NCI-H146 (cell line): ENCODE measurements at places on chromosomes 2 and 18.
A peak's percentile ranks its signal among the peaks of the same experiment; 100 is the strongest.

GRCh38 chr2:110678457-110679336 is 834 bp upstream of the BUB1 start:
- DNase-seq = peak; percentile 57

- DNase-seq = no peak
Measured at GRCh38 chr2:2184549-2185249, 146.4 kb downstream of the MYT1L start.

GRCh38 chr2:736939-737338 is 59.7 kb upstream of the TMEM18 start:
- no peak for DNase-seq

- DNase-seq = no peak
Measured at GRCh38 chr2:107062173-107062572, 176.2 kb upstream of the ST6GAL2 start.

GRCh38 chr18:74316257-74317170 is 875 bp downstream of the C18orf63 start:
- no peak for DNase-seq

- DNase-seq = no peak
Measured at GRCh38 chr2:38056216-38056615, 19.7 kb downstream of the CYP1B1 start.

DNA sequence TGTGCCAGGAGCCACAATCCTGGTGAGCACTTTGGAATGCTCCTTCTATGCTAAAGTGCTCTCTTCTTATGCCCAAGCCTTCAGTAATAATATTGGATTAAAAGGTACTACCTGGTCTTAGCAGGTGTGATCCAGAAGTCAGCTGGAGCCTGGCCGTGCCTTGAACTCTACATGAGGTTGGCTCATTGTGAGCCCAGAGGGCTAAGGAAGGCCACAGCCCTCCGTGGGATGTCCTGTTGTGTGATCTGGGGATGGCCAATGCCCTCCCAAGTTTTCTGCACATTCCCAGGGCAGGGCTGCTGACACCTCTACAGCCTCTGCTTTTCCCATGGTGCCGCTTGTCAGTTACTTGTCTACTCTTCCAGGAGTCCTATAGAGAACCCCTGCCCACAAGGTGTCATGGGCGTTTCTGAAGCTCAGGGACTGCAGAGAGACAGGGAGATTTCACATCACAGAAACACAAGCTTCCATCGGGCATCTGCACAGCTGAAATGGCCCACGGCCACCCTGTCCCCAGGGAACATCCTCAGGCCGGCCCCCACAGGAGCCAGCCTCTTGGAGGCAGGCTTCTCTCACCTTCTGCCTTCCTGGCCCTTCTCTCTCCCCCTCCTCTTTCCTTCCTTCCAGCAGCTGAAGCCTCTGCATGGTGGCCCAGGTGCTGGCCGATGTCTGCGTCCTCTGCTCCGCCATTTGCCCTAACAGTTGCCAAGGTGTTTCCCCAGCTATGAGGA is 27.3 kb upstream of the GPR55 start:
- no peak for DNase-seq

- no peak for DNase-seq
Measured at GRCh38 chr2:184346338-184346862, 251.9 kb upstream of the ZNF804A start.

- peak; percentile 89 for DNase-seq
Measured at GRCh38 chr2:44479127-44479887, 117.6 kb downstream of the CAMKMT start.

- no peak for DNase-seq
Measured at GRCh38 chr2:100408104-100408503, 9.4 kb downstream of the CHST10 start.

DNA sequence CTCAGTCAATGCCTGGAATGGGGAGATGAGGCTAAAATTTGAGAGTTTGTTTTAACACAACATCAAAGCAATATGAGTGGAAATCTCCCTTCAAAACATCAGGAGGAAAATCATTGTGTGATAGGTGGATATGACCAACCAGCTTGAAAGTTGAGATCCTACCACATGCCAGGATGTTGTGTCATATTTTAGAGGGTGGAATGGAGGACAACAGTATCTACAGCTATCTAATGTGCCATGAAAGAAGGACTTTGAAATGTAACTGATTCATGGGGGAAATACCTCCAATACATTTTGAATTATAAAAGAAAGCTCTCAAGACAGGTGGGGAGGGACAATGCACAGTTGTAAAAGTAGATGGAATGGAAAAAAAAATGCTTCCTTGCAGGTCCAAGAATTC is 87.8 kb downstream of the SP100 start:
- DNase-seq = no peak

DNA sequence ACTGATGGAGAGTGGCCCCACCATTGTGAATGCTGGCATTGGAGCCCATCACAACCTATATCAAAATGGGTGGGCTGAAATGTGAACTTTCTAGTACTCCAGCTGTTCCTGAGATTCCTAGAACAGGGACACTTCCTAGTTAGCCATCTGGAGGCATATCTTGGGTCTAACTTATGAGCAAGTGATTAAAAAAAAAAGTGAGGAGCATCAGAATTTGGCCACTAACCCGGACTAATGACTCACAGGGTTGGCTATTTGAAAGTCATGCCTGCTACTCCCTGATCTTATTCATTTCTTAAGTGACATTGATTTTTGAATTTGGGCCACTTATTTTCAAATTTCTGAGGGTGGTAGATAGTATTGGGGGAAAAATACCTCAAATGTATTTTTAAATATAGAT is 216.6 kb downstream of the HRH4 start:
- no peak for DNase-seq

GRCh38 chr2:103401621-103402020 is 639.8 kb downstream of the TMEM182 start:
- DNase-seq = no peak

- DNase-seq = no peak
Measured at GRCh38 chr2:239318151-239318611, 82.6 kb downstream of the HDAC4 start.

GRCh38 chr18:61690418-61691138 is 202.2 kb downstream of the RNF152 start:
- DNase-seq = peak; percentile 20

- DNase-seq = no peak
Measured at GRCh38 chr2:135063210-135063609, 11.1 kb downstream of the RAB3GAP1 start.

GRCh38 chr2:196640031-196640548 is 575 bp downstream of the CCDC150 start:
- DNase-seq = no peak

DNA sequence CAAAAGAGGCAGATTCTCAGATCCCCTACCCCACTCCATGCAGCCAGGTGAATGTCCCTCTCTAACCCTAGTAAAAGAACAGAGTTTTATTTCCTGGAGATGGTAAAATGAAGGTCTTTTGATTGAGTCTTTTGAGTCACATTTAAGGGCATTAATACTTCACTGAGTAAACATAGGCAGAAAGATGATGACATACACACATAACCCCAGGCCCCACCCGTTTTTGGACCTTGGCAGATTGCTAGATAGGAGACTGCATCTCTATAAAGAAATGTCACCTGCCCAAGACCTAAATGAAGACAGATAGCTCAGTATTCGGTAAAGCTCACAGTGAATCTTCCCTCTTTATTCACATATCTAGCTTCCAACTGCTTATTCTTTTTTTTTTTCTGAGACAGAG is 28.3 kb upstream of the PEX13 start:
- no peak for DNase-seq
